ENCODE measurements at places on chromosomes 12 and 14.

GRCh38 chr12:124167141-124167540 is 127.8 kb upstream of the RFLNA start:
- DNase-seq, result peak; percentile 56

DNA sequence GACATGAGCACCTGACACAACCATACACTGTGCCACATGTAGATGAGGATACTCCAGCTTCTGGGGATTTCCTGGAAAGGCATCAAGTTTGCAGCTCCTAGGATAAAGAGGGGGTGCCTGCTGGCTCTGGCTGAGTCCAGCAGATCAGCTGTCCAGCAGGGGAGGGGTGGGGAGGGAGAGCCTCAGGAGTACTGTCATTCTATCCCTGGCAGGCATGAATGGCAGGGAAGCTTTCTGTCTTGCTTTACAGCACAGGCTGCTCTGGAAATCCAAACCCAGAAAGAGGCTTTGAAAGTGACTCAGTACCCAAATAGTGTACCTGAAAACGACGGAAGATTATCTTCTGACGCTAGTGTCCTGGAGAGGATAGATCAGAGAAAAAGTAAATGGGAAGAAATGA is 32.2 kb downstream of the SLC8A3 start:
- no peak for DNase-seq

DNA sequence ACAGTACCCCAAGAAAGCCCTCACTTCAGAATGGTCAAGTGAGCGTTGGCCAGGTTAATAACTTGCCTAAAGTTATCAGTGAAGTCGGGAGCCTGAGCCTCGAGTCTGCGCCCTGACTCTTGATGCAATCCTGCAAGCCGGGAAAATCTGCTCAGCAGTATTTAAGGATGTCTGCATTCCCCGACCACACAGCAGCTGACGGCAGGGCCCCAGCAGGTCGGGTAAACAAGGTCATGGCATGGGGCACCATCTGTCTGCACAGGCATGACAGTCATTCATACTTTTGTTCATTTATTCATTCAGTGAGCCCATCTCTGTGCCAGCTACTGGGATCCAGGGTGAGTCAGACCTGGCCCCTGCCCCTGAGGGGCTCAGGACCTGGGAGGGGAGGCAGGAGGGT is 11.1 kb downstream of the ABCB9 start:
- no peak for DNase-seq

- no peak for DNase-seq
Measured at GRCh38 chr12:51401900-51402299, 10.7 kb upstream of the GALNT6 start.

GRCh38 chr14:33851366-33851765 is 99.5 kb downstream of the EGLN3 start:
- no peak for DNase-seq

DNA sequence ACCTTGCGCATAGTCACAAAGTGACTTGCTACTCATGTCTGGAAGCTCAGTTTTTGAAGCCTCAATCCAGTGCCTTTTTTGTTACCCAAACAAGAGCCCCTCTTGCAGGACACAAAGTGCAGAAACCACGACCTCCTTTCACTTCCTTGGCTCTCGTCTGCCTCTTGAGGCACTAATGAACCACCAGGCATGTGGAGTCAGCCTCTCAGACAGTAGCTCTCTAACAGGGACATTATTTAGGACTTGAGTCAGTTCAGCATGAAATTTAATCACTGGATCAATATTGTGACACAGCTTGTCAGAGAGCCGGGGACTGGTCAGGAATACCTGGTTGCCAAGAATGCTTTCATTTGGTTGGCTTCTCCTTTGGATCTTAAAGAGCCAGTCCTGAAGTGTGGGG is 46.7 kb downstream of the HSPB8 start:
- DNase-seq, result no peak

- no peak for DNase-seq
Measured at GRCh38 chr12:27999521-27999920, 27.0 kb upstream of the PTHLH start.

DNA sequence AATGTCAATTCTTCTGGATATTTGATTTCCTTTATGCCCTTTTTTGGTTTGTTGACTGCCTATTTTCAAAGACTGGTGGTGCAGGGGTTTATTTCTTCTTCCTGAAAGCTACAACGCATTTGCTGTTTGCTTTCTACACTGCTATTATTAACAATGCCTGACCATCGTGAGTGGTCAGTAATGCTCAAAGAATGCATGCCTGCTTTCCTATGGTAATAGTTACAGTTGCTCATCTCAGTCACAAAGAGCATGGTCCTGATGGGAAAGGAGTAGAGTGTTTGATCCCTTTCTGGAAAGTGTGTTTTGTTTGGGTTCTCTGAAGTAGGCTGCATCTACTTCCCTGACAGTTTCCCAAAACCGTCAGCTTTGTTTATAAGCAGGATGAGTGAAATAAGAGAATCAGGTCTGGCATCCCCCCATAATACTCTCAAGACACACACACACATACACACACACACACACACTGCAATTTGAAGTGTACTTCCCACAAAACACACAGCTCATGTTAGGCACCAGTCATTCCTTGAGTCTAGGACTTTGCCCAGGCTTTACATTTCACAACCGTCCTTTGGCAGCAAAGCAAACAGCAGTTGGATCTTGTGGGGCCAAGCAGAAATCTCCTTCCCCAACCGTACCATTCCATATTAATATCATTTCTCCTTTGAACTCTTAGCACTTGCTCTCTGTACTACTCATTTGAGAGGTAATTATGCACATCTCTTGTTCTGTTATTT is 56.6 kb downstream of the SUDS3 start:
- no peak for DNase-seq

DNA sequence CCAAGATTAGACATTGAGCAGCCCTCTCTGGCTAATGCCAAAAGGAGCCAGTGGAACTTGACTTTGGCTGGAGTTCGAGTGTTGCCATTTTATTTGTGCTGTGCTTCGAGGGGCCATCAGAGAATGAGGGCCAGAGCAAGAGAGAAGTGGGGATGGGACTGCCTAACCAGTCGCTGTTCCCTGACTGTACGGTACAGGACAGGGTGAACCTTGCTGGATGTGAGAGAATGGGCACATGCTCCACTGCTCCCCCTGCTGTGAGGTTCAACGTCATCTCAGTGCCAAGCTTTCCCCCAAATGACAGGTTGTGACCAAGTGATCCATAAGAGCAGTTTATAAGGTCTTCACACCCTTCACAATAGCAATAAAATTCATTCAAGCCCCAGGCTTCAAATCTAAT is 55.1 kb upstream of the BCL11B start:
- peak; percentile 16 for DNase-seq

DNA sequence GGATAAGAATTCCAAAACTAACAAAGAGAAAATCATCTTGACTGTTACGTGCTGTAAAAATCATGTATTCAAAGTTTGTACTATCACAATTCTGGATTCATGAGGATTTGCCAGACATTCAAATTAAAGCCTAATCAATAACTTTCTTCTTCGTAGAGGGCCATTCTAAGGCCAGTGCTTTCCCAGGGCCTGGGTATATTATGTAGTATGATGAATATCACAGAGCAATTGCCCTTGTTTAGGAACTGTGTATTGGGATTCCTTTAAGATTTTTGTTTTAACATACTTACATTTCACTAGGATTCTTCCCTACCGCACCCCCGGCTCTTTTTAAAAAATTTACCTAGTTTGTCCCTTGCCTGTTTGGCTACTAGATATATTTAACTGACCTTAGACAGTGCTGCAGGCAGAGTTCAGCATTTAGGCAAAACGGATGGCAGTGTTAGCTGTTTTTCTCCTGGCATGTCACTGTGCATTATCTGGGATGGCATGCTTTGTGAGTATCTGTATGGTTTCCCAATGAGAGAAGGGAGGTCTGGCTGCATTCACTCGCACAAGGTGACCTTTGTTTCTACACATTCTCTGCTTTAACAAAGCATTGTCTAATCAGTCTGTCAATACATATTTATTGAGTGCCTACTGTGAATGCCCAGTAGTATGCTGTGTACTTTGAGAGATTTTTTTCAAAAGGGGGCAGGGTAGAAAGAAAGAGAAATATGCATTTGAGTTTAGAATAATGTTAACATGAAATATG is 63.3 kb downstream of the ERC1 start:
- no peak for DNase-seq

- DNase-seq, result no peak
Measured at GRCh38 chr14:51485733-51486132, 166.0 kb upstream of the FRMD6 start.

- DNase-seq, result no peak
Measured at GRCh38 chr12:27344760-27345159, 12.1 kb downstream of the BMAL2 start.

- DNase-seq, result peak; percentile 90
Measured at GRCh38 chr14:100285021-100285912, 21.0 kb downstream of the SLC25A29 start.

DNA sequence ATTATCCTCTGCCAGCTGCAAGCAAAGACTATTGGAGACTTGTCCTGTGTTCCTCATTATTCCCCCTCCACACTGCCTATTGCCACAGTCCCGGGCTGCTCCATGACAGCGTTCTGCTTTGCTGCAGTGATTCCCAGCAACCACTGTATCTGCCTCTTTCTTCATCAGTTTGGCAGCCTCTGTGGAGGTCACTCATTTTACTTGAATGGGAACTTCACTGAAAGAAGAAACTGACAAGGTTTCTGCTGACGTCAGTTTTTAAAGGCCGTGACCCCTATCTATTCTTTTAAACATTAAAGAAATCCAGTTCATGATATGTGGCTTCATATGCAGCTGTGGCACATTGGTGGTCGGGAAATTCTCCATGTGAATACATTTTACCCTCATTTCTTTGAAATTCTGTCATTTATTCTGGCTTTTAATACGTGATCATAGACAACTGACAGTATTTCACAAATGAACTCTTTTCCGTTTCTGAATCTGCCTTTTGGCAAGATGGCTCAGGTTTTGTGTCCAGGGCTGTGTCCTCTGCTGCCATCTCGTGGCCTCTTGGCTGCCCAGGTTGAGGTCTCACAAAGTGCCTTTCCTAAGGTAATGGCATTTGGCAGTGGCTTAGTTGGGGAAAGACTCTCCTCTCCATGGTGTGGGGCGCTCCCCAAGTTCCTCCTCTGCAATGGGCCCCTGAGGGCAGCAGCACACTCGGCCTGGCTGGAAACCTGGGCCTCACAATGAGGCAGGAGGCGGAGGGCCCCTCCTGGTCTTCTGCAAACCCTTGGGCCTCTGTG is 5.8 kb downstream of the TMEM253 start:
- DNase-seq, result peak; percentile 91

DNA sequence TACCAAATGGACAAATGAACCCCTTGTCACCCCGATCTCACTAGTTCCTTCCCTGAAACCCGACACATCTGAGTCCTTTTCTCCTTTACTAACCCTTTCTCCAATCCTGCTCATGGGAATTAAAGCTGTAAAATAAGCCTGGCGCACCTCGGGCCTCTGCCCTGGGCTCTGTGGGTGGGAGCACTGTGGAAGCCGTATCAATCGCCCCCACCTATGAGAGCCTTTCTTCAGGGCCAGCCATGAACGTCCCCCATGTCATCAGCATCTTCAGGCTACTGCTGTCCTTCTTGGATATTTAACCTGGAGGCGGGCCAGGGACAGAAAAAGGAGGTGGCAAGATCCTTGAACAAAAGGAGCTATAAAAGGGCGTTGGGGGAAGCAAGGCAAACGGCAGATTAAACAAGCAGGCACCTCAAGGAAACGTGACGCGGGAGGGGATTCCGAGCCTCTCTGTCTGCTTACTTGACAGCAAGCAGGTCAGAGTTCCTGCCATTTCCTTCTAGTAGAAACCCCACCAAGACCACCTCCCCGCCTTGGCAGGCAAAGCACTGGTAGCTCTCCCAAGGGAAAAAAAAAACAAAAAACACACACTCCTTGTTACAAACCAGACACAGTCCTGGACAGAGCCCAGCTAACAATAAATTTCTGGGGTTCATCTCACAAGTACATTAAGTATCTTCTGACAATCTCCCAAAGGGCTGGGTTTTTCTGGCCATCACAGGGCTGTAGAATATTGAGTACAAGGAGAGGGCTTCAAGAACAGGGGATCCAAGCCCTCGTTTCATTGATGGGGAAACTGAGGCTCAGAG is 62.9 kb downstream of the DPF3 start:
- DNase-seq, result no peak

- no peak for DNase-seq
Measured at GRCh38 chr12:11689591-11690186, 40.2 kb downstream of the ETV6 start.

- DNase-seq, result peak; percentile 55
Measured at GRCh38 chr12:113230315-113231234, 9.3 kb downstream of the TPCN1 start.

DNA sequence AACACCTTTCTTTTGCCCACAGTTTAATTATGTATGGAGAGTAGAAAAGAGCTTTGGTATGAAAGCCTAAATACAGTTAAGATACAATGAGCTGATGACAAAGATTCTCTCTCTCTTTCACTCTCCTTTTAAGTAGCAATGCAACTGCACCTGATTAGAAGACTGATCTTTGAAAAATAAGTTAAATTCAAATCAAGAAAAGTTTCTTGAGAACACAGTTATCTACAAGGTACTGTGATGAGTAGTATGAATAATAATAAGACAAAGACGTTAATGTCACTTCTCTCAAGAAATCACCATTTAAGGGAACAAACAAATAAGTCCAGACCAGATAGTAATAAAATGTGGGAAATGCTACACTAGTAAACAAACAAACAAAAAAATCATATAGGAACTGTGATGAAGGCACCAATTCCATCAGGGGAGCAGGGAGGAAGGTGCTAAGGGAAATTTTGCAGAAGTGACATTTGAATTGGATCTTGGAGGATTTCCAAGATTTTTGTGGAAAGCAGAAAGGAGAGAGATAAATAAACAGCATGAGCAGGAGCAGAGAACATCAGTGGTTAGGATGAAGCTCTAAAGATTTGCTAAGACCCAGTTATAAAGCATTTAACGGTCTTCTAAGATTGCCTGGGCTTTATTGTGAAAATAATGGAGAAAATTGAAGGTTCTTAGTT is 65.2 kb upstream of the STK38L start:
- DNase-seq, result no peak

- peak; percentile 24 for DNase-seq
Measured at GRCh38 chr12:120956579-120957300, 21.6 kb upstream of the HNF1A start.

DNA sequence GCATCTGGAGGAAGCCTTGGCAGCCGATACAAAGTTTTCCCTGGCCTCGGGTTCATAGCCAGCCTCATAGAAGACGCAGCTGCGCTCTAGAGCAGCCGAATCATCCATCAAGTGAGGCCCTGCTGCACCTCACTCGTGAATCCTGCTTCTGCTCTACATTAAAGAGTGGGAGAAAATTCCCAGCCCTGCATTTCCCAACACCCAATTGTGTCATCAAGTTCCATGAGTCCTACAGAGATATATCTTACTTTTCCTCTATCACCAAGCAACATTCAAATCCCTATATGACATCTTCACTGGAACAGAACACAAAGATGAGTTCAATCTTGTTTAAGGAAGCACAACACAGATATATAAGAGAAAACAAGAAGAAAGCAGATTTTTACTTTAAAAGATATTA is 139.3 kb downstream of the TTC7B start:
- DNase-seq, result no peak

DNA sequence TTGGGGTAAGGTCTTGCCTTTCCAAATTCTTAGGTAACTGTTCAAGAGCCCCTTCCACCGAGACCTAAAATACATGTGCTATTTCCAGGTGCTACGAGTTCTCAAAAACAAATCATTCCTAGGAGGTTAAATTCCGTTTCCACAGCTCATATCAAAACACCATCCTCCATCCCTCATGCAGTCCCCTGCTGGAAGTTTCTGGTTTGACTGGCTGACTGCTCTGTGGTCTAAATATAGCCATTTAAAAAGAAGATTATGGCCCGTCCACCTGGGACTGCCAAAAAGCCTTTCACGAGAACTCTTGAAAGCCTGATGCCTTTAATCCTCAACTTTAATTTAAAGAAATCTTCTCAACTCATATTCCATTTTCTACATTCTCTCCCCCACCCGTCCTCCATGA is 201.5 kb upstream of the MYL2 start:
- DNase-seq, result no peak

- no peak for DNase-seq
Measured at GRCh38 chr12:102910137-102910536, 6.9 kb downstream of the PAH start.
